ENCODE measurements at places on chromosomes 4 and X.

DNA sequence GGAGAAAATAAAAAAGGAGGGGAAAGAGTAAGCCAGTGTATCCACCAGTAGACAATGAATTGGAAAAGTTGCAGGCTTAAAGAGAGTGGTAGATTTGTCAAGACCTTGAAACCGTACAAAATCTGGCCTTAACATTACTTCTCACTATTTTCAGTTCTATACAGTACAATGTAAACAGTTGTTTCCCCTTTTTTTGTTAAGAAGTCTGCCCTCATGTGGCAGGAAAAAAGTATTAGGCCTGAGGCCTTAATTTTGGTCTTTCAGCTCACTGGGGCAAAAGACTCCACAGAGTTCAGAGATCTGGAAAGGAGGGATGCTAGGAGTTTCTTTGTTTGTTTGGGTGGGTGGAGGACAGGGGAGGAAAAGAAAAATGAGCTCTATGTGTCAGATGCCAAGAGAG lies 92.8 kb upstream of the CCDC160 start:
- no peak for DNase-seq

DNA sequence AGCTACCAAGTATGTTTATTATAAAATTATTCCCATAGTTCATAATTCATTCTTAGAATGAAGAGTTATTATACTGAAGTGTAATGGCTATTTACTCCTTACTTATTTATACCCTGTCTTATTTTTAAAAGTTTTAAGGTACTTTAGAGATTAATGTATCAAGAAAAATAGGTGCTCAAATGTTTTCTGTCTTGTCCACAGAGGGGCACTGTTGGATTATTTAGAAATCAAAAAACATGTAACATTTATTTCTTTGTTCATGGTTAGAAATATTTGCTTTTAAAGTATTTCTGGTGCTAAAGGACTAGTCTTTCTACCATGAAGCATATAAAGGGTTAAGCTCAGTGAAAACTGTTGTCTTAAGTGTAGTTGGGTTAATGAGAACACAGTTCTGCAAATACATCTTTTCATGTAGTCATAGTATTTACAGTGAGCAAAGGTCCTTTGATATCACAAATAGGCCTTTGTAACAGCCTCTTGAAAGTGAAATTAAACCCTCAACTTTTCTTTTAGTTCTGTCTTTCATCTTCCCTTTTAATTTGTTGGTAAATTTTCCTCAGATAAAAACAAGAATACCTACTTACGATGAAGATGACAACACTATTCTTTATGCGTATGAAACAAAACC lies 7.7 kb downstream of the SCML1 start:
- DNase-seq = no peak

GRCh38 chrX:9882669-9883446 lies 84.3 kb upstream of the CLDN34 start:
- DNase-seq = no peak

DNA sequence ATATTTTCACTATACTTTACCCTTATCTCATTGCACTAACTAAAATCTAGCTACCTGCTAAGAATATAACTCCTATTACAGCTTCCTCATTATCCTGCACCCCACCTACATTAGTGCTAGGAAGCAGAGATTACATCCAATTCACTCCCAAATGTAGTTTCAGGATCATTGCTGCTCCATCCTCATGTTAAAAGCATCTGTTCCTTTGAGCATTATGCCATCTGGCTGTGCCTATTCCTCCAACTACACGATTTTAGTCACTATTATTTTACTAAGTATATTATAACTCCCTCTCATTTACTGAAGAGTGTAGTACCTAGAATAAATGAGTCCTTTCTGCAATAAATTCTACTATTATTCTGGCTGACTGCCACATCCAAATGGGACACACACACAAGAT lies 1586.9 kb downstream of the TECRL start:
- no peak for DNase-seq

DNA sequence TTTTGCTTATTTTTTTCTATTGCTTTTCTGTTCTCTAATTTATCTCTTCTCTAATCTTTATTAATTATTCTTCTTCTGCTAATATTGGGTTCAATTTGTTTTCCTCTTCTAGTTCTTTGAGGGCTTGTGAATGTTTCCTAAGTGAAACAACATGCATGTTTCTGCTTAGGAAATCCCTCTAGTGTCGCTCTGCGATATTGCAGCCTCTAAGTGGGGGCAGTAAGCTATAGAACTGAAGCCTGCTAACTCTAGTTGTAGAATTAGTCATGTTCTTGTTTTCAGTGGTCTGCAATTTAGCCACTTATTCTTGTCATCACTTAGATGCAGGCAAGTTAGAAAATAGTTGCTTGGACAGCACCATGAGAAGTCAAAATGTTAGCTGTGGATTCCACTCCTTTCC lies 222.6 kb downstream of the SPIN4 start:
- DNase-seq = peak; percentile 12

- DNase-seq = no peak
Observed at GRCh38 chrX:44314808-44315207, 28.7 kb downstream of the EFHC2 start.

GRCh38 chr4:123418351-123418931 lies 21.8 kb downstream of the SPRY1 start:
- no peak for DNase-seq

GRCh38 chr4:101787701-101788316 lies 2.7 kb upstream of the BANK1 start:
- DNase-seq = no peak

GRCh38 chr4:183609151-183609550 lies 49.8 kb downstream of the RWDD4 start:
- no peak for DNase-seq

GRCh38 chr4:27338530-27338929 lies 477.9 kb downstream of the STIM2 start:
- DNase-seq = no peak

DNA sequence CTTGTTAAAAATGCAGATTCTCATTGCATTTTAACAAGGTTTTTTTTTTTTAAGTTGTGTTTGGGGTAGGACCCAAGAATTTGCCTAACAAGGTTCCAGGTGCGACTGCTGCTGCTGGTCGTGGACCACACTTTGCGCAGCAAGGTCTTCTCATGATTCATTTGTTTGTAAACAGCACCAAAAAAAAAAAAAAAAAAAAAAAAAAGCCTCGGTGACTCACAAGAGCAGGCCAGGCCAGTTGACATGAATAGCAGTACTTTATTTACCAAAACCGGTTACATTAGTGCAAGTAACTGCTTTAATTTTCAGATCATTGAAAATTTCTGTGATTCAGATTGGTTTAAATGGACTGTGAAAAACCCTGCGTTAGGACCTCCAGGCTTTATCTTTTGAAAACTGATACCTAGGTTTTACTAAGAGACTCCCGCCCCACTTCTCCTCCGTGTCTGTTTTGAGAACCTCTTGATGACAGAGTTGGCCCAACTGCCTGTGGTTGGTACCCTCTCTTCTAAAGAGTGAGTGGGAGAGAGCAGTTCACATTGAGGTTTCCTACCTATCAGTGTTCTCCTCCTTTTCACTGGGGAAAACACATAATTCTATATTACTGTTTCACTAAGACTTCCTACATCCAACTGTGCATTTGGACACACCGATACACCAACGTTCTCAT lies 86.2 kb downstream of the PHEX start:
- DNase-seq = no peak

DNA sequence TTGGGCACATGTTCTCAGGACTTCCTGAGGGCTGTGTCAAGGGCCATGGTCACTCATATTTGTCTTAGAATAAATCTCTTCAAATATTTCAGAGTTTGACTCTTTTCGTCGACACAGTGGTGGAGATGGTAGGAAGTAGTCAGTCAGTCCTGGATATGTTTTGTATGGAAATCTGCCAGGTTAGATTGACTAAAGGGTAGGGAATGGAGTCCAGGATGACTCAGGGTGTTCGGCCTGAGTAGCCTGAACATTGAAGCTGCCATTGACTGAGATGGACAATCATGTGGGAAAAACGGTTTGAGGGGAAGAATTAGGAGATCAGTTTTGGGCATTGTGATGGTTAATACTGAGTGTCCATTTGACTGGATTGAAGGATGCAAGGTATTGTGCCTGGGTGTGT lies 177.1 kb upstream of the CENPE start:
- DNase-seq = no peak

GRCh38 chr4:8618961-8619720 lies 26.6 kb downstream of the CPZ start:
- no peak for DNase-seq

GRCh38 chrX:53262918-53263394 lies 18.4 kb downstream of the IQSEC2 start:
- DNase-seq = no peak

DNA sequence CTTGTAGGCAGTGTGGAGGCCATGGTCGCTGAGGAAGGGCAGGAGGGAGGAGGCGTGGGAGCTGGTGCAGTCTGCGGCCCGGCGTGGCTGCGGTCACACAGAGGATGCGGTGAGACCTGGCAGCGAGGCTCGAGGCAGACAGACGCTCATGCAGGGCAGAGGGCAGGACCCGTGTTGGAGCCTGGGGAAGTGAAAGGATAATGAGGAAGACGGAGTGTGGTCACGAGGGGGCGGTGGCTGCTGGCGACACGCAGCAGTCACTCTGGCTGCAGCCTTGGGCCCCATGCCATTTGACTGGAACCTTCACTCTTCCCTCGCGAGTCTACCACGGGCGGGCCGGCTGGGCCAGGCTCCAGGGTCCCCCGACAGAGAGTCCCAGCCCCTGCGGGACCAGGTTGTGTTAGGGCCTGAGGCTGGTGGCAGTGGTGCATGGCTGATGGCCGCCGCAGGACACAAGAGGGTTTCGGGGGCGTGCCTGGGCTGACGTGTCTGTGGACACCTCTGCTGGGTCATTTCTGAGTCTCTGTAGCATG lies 68.8 kb upstream of the HGFAC start:
- no peak for DNase-seq

- no peak for DNase-seq
Observed at GRCh38 chr4:85431881-85432485, 43.0 kb upstream of the ARHGAP24 start.

DNA sequence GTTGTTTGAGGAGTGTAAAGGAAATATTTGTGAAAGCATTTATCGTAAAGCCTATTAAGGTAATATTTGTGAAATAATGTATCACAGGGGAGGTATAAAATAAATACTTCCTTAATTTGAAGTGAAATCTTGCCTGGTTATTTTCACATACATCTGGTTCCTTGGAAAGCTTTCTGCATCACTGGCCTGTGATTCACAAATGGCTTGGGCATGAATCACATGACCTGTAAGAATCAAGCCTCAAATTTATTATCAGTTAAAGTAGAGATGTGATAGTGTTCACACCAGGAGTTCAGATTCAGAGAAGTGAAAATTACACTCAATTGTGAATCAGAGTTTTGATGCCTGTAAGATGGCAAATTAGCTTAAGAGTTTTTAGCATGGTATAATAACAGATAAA lies 1911.4 kb downstream of the STIM2 start:
- DNase-seq = no peak

- no peak for DNase-seq
Observed at GRCh38 chr4:25070545-25070944, 39.8 kb upstream of the LGI2 start.

DNA sequence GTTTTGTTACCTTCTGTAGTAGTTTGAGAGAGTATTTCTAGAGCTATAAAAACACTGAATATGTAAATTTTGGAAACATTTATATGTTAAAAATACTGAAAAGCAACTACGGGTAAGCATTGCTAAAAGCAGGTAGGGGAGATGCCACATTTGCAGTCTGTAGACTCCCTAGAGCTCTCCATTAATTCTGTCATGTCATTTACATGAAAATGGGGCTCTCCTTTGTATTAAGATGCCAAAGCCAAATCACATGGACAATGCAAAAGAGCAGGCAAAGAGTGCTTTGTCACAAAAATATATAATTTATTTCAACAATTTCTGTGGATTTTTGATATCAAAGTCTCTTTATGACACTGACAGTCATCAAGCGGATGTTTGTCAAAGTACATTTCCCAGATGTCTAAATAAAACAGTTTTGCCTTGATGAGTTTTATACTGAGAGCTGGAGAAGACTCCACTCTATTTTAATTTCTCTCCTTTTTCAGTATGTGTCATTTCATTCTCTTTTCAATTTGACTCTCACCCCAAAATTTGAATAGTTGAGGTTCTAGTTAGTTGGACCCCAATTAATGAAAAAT lies 51.8 kb downstream of the LDB2 start:
- DNase-seq = no peak

DNA sequence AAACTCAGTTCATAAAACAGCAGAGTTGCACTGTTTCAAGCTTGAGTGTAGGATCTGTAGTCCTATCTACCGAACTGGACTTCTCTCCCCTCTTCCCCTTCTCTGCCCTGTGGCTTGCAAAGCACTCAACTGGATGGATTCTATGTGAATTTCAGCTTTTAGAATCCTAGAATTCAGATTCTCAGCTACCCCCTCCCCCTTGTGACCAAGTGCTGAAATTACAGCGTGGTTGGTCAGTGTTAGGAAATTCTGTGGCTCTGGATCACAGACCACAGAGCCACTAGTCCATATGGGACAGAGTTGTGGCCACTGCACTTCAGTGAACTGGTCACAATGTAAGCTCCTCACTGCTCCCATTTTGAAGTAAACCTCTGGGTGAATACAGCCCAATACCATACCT lies 64.6 kb upstream of the TRPC5 start:
- peak; percentile 4 for DNase-seq

DNA sequence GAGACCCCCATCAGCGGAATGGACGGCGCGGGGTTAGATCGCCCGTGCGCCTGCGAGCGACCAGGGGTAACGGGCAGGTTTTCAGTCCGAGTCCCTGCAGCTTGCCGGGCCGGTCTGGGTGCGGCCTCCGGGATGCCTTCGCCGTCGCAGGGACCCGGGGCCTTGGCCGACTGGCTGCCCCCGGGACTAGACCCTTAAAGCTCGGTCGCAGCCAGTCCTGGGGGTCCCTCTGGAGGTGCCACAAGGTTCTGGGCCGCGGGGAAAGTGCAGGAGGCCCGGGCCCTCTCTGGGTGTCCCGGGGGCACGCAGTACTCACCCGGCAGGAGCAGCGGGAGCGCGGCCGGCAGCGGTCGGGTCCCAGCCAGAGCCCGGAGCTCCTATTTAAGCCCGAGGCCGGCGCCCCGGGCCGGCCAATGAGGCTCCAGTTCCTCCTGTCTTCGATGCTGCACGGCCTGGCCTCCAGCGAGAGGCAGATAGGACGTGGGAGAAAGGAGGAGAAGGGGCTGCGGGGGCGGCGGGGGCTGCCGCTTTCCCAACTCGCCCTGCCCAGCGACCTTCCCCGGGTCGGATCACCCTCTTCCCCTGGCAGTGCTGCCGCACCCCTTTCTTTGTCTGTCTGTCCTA lies at the start of gene SPON2:
TSS of gene SPON2 (minus strand) at position 356 of the 624 bp plus-strand sequence.
- DNase-seq = no peak

- no peak for DNase-seq
Observed at GRCh38 chr4:128716338-128716737, 93.2 kb upstream of the JADE1 start.

GRCh38 chr4:80049402-80049801 lies 23.6 kb downstream of the ANTXR2 start:
- DNase-seq = no peak

DNA sequence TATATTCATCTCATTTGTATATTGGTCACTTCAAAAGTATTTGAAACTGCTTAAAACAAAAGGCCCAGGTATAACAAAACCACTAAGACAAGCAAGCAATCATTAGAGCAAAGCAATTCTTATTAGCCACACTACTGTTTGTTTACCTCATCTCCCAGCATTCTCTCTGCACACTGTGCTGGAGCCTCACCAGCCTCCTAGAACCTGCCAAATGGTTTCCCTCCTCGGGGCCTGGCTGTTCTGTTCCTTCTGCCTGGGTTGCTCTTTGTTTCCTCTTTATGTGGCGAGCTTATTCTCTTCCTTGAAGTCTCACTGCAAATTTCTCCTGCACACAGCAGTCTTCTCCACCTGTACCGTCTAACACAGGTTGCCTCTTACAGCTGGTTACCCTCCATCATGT lies 67.5 kb upstream of the MND1 start:
- DNase-seq = no peak
